ENCODE measurements at places on chromosomes 5 and 9. TPM values are rescaled to one million over a fixed set of nuclear protein-coding genes. Genes with fewer than 3 reads are reported as not detected.

DBH gene
- 0.03 TPM for polyA plus RNA-seq

SEMA5A gene
- polyA plus RNA-seq: 2.3 TPM

SLC1A3 gene
- 9.2 TPM for polyA plus RNA-seq

WDR38 gene
- polyA plus RNA-seq: not detected

ANKRD34B gene
- 0.06 TPM for polyA plus RNA-seq

ADAM19 gene
- polyA plus RNA-seq: 10.9 TPM

Data from spleen (tissue), 13 donors.